Naive thymus-derived CD8-positive, alpha-beta T cell (primary cell): ENCODE measurements at places on chromosomes 3 and 15. TPM values are rescaled to one million over a fixed set of nuclear protein-coding genes. Genes with fewer than 3 reads are reported as not detected.

- no peaks in the 10 kb centered on the region for H3K27me3 ChIP-seq
- no peak for DNase-seq
- no peak overlapping the region for H3K27ac ChIP-seq
Measured at GRCh38 chr3:126464997-126465396, 10.7 kb downstream of the ZXDC start.

GRCh38 chr3:147616998-147617619 lies 207.9 kb downstream of the ZIC1 start:
- no peak overlapping the region for H3K27ac ChIP-seq
- H3K27me3 ChIP-seq, result no peaks in the 10 kb centered on the region
- no peaks in the 10 kb centered on the region for H3K36me3 ChIP-seq
- H3K4me3 ChIP-seq, result no peak overlapping the region
- no peaks in the 10 kb centered on the region for H3K4me1 ChIP-seq

- no peaks in the 10 kb centered on the region for H3K4me1 ChIP-seq
- no peaks in the 10 kb centered on the region for H3K36me3 ChIP-seq
- no peak for DNase-seq
- no peak overlapping the region for H3K27ac ChIP-seq
Measured at GRCh38 chr15:87846746-87847145, 409.8 kb downstream of the NTRK3 start.

GRCh38 chr3:142353571-142353970 lies 94.3 kb downstream of the XRN1 start:
- no peak for DNase-seq
- no peak overlapping the region for H3K4me3 ChIP-seq
- no peak overlapping the region for H3K27ac ChIP-seq
- H3K4me1 ChIP-seq, result no peaks in the 10 kb centered on the region

DNA sequence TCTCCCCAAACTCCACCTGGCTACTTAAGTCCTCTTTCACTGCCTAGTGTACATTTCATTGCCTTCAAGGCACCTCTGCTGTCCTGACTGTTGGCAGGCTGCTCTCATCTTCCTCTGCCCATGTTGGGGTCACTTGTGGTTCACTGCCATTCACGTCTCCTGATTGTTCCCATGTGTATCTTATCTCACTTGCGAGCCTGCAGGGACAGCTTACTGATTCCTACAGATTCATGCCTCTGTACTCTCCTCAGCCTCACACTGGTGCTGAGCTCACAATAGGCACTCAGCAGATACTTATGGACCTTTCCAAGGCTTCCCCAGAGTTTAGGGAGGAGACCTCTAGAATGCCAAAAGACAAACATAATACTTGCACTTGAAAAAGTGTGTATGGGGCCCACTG lies 28.8 kb upstream of the ANP32A start:
- H3K4me1 ChIP-seq, result no peaks in the 10 kb centered on the region
- no peak for DNase-seq
- no peak overlapping the region for H3K27ac ChIP-seq
- H3K27me3 ChIP-seq, result peaks cover 17% of the 10 kb centered on the region
- no peaks in the 10 kb centered on the region for H3K36me3 ChIP-seq

Gene DAPK2
- 1.6 TPM for total RNA-seq

Gene SMCO1
- total RNA-seq, result not detected
